Kasumi-1 (cell line): ENCODE measurements at places on chromosomes 4 and X.

DNA sequence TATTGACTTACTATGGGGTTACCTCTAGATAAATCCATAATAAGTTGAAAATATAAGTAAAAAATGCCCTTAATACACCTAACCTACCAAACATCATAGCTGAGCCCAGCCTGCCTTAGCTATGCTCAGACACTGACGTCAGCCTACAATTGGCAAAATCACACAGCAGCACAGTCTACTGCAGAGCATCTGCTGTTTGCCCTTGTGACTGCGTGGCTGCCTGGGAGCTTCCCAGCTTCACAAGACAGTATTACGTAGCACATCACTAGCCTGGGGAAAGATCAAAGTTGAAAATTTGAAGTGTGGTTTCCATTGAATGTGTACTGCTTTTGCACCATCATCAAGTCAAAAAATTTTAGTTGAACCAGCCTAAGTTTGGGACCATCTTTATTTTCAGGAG, 8.8 kb downstream of the HTT-AS start:
- DNase-seq = no peak

- no peak for DNase-seq
These were observed 514.2 kb upstream of the DIPK2B start for GRCh38 chrX:45714866-45715265.

- no peak for DNase-seq
These were observed 2.8 kb upstream of the TIFA start for GRCh38 chr4:112288455-112288854.

GRCh38 chrX:47321823-47322371, 48.5 kb upstream of the ZNF157 start:
- no peak for DNase-seq

DNA sequence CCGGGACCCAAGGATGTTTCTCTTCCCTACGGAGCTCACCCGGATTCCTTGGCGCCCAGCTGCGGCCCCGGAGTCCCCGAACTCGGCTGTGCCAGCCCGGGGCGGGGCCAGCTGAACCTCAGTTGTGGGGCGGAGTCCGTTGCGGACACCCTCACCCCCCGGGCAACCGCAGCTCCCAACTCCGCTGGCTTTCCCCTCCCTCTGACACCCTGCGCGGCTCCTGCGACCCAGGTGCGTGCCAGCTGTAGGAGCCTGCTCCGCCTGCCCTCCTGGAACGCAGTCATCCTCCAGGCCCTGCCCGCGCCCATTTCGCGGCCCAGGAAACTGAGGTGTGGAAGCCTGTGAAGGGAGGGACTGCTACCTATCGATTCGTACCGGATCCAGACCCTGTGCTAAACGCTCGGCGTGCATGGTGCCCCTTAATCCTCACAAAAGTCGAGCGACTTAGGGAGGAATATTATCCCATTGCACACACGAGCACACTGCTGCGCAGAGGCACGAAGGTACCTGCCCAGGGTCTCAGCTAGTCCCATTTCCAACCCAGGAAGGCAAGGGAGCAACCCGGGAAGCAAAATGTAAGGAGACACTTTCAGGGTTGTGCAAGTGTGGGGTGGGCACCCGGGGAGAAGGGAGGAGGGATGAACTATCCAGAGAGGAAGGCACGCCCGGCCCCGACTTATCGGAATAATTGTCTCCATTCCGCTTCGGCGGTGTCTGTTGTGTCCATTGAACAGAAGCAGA, 12.3 kb downstream of the MSX1 start:
- DNase-seq = no peak

DNA sequence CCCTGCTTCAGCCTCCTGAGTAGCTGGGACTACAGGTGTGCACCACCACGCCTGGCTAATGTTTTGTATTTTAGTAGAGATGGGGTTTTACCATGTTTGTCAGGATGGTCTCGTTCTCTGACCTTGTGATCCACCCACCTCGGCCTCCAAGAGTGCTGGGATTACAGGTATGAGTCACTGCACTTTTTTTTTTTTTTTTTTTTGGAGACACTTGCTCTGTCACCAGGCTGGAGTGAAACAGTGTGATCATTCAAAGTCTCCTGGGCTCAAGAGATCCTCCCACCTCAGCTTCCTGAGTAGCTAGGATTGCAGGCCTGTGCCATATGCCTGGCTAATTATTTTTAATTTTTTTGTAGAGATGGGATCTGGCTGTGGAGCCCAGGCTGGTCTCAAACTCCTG, 338.8 kb downstream of the PPP3CA start:
- no peak for DNase-seq

DNA sequence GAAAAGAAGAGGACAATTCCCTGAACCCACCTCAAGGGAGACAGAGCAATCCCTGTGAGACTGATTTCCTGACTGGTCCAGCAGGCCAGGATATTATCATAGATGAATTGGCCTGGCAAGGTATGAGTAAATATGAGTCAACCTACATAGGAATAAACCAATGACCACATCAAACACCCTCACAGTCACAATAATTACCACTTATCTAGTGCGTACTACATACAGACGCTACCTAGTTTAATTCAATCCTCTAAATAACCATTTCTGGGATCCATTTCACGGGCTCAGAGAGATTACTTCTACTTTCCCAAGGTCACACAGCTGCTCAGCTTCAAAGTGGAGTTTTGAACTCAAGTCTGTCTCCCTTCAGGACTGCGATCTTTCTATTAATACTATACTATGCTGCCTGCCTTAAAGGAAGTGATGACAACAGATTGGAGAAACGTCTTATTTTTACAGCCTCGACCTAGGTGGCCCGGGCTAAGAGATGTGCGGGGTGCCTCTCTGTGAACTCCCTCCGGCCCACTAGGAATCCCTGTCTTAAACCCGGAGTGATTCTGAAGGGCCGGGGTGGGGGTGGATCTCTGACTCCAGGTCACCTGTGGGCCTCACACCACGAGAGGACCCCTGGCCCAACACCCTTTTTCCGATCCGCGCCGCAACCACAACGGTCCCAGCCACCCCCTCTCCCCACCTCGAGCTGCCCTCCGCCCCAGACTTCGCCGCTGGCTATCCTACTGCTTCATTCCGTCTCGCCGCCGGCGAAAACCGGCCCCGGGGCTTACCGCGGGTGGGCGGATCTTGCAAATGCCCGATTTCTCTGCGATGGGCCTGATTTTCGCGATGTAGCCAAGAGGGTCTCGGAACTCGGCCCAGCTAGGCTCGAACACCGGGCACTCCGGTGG, 800 bp downstream of the KDM5C start:
- DNase-seq = no peak

DNA sequence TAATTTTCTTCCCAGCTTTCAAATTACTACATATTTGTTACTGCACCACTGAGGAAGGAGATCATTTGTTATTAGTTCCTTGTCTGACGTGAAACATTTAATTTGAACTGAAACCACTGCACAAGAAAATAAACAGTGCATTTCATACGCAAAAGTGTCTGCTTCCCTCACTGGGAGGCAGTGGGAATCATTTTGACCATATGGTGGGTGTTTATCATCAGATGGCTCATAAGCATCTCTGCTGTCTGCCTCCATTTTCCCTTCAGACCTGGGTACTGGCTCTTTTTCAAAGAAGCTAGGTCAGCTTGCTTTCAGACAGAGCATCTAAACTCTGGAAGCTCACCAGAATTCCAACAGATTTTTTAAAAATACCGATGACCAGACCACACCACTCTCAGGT, 135.2 kb downstream of the PCDH19 start:
- no peak for DNase-seq

GRCh38 chr4:122456231-122457116, at the start of gene IL2:
IL2 (minus strand) TSS chr4:122456725; CDS start chr4:122456440, 285 bp downstream.
- no peak for DNase-seq

- DNase-seq = no peak
These were observed 640.7 kb downstream of the BCOR start for GRCh38 chrX:39456894-39457604.

GRCh38 chrX:45771114-45771513, 570.4 kb upstream of the DIPK2B start:
- peak; percentile 22 for DNase-seq

DNA sequence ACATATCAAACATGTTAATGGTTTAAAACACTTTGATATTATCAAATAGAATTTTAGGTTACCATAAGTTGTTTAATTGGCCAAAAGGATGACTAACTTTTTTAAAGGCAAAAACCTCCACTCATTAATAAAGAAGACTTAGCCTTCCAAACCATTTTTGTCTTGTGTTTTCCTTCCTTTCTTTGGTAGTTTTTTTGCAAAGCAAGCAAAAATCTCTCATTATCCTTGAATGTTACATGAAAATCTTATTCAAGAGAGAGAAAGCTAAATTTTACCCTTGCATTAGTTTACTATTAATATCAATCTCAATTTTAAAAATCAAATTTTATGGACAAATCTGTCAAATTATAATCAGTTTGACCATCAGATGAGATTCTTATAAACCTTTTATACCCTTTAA, 419.5 kb downstream of the SPIN4 start:
- no peak for DNase-seq

- no peak for DNase-seq
These were observed 153.0 kb downstream of the DCTD start for GRCh38 chr4:182764137-182764536.

- no peak for DNase-seq
These were observed 69.8 kb upstream of the MXD4 start for GRCh38 chr4:2331519-2332200.

- DNase-seq = no peak
These were observed 253.8 kb downstream of the QDPR start for GRCh38 chr4:17258106-17258505.

- DNase-seq = no peak
These were observed 2542.7 kb downstream of the PCDH7 start for GRCh38 chr4:33262824-33263223.

DNA sequence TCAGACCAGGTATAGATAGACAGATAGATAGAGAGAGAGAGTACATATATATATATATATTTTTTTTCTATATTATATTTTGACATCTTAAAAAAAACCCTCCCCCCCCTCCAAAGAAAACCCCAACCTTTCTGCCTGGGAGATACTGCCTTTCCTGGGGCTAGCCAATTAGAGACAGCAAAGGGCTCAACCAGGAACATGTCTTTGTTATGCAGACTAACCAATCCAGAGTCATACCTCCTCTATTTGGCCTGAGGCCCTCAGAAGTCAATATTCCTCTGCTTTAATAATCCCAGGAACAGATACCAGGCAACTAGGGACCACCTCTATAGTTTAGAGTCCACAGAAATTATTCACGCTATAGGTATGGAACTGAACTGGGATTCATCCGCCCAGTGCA, 135.6 kb upstream of the MAD2L1 start:
- no peak for DNase-seq

DNA sequence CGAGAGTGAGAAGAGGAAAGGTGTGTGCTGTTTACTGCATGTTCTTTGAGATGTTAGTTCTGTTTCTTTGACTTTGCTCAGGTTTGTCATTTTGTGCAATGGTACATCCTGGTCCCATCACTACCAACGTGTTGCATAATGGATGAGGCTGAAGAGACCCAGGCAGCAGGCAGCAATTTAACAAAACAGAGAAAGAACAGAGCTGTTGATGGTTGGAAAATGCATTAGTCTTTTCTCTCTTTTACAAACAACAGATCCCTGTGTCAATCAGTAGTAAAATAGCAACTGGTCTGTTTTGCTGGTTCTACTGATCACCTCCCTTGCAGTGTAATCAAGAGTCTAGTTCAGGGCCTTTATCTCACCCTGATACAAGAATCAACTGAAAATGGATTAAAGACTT, 64.8 kb upstream of the LIMCH1 start:
- DNase-seq = no peak

DNA sequence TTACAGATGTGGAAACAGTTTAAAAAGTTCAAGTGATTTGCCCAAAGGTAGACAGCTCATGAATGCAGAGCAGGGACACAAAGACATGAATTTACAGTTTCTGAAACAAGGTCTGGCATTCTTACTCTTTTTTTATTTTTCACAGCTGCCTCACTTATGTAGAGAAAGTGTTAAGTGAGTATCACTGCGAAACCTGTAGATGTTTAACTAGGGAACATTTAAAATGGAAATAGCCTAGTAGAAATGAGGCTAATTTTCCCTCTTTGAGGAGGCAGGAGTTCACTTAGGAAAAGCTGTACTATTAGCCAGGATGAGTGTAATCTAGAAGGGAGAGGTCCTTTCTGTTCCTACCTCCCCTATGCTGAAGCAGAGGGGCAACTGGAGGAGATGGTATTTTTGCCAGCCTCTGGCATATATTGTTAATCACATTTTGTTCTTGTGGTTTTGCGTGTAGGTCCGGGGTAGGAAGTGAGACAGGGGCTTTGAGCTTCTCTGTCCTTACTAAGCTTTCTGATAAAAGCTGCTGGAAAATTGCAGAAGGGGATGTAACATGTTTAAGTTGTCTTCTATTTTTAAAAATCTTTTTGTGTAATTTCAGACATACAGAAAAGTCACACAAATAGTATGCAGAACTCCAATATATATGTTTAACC, 492.8 kb upstream of the NR3C2 start:
- peak; percentile 56 for DNase-seq

GRCh38 chrX:13702111-13702789, 13.3 kb downstream of the RAB9A start:
- DNase-seq = no peak

- DNase-seq = no peak
These were observed 337.5 kb downstream of the GRIA2 start for GRCh38 chr4:157558016-157558415.

GRCh38 chr4:152434011-152434410, 101.9 kb downstream of the FBXW7 start:
- no peak for DNase-seq

DNA sequence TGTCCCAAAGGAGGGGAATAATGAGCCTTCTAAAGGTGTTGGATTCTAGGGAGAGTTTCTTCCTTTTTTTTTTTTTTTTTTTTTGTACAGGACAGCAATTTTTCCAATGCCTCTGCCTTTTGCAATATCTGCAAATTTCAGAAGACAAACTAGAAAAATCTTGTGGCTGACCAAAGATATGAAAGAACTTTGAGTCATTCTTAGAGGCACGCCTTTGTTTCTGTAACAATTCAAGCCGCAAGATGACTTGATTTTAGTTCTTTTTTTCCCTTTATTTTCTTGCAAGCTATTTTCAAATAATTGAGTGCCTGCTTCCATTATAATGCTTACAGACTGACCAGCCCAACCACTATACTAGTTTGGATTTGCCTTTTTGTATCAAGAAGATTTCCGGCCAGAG, 47.6 kb upstream of the UXT start:
- DNase-seq = no peak

GRCh38 chr4:86594559-86595425, 677 bp downstream of the PTPN13 start:
- peak; percentile 59 for DNase-seq

DNA sequence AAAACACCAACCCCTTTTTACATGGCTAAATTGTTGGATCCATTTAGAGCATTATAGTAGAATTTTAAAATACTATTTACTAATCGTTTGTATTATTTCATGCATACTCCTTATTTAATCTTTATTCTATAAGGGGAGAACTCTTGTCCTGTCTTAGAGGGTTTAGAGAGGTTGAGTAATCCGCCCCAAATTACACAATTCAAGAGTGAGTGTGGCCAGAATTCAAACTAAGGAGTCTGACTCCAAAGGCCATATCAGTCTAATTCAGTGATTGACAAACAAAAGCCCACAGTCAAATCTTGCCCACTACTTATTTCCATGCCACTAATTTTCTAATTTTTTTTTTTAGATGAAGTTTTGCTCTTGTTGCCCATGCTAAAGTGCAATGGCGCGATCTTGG, 33.7 kb upstream of the NEIL3 start:
- no peak for DNase-seq

- DNase-seq = no peak
These were observed 276.0 kb downstream of the C4orf33 start for GRCh38 chr4:129371926-129372325.
